ENCODE measurements at places on chromosomes 7 and 10.

GRCh38 chr10:17787087-17787961 lies 21.8 kb upstream of the MRC1 start:
- no peak for DNase-seq

GRCh38 chr10:130938051-130938450 lies 373.5 kb downstream of the TCERG1L start:
- no peak for DNase-seq

- DNase-seq, result no peak
Measured at GRCh38 chr7:16420329-16420648, 1.0 kb downstream of the CRPPA start.

DNA sequence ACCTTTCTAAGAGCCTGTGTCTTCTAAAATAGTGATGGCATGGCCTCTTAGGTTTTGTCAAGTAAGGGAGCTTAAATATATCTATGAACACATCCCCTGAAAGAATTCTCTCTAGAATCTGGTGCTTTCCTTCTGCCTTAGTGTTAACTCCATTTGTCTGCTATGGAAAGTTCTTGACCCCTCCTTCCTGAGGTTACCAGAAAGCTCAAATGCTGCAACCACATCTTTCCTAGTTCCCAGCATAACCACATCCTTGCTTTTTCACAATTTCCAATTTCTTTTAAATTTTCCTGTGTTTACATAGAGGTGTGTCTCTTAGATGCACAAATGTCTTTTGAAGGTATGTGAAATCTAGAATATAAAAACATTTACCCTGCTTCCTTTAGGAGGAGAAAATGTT lies 16.4 kb upstream of the GSDME start:
- no peak for DNase-seq

DNA sequence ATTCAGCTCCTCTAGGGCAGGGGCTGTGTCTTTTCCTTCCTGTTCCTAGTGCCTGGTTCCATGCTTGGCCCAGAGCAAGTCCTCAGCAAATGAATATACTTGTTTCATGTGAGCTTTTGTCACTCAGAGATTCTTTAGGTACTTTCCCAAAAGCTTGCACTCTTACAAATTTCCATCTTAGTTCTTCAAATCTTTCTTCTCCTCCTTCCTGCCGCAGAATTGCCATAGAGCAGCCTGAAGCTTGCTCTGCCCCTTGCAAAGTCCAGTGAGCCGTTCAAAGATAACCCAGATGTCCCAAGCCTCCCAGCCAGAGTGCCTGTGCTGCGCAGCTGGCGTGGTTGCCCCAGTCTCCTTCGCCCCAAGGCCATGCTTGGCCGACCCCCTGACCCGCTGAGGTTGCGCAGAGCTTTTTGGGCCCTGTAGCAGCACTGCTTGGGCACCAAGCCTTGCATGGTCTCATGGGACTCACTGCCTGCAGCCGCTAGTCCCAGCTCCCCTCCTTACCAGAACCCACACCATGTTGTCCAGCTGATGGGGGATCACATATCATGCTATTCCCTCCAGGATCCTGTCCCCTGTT lies 20.7 kb downstream of the CHST3 start:
- DNase-seq, result no peak

DNA sequence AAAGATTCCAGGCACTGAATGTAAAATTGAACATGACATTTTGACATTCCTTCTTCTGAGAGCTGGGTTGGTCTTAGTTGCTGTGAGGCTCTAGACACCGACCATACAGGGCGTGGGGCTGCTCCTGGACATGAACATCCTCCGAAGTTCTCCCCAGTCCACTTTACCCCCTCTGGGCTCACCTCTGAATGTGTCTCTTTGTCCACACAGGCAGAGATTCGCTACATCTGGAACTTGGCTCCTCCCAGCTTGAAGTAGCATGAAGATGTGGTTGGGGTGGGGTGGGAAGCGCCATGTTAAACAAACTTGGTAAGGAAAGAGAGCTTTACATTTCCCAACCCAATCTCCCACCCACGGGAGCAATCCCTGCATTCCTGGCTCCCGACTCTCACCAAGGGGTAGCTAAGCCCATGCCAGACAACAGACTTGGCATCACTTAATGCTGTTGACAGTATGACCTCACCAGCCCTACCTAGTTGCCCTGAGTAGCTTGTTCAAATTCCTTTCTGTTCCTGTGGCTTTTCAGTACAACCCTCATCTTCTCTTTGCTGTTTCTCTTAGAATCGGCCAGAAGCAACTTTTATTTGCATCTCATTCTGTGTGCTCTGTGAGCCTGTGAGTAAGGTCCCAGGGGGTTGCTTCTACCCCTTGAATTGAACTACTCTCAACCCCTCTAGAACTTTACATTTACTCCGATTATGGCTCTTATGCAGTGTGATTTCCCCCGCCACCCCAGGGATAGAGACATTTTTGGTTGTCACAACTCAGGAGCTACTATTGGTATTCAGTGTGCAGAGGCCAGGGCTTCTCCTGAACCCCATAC lies 211.4 kb downstream of the SEC23IP start:
- no peak for DNase-seq

DNA sequence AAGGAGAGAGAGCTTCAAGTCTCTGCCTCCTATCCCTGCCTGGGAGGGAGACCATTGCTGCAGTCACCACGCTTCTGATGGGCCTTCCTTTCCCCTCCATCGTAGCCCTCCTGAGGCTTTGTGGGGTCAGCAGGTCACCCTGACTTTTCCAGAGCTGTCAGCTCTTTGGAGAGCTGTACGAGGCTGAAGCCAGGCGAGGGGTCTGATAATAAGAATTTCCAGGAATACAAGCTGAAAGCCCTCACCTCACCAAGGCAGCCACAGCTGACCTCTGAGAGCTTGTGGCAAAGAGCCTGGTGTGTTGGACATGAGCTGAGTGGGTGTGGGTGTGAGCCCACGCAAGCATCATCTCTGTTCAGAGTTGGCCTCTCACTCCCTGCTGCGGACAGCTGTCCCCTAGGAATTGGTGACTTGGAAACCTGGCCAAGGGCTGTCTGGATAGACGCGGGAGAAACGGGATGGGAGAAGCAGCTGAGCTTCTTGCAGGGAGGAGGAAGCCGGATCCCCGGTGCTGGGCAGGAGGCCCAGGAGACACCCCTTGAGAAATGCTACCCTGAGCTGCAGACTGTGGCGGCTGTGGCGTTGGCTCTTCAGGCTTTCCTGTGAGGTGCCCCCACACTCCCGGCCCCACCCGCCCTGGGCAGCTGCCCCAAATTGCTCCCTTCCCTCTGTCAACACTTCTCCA lies 122.1 kb upstream of the BTBD16 start:
- no peak for DNase-seq

GRCh38 chr10:117663750-117664149 lies 121.2 kb downstream of the EMX2 start:
- DNase-seq, result no peak

DNA sequence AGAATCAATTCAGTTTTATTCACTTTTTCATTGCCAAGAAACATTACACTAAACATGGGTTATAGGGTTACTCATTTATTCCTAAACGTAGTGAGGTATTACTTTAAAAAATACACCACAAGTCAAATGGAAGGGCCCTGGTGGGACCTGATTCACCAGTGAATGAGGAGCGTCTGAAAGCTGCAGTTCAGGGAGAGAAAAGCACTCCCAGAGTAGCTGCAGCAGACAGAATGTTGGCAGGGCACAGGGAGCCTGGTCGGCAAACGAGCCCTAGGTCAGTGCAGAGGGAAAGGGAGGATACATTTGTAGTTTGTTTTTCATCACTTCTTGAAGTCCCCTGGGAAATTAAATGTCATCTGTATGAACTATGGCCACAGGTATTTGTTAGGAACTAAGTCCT lies 361.7 kb upstream of the ETV1 start:
- DNase-seq, result no peak

DNA sequence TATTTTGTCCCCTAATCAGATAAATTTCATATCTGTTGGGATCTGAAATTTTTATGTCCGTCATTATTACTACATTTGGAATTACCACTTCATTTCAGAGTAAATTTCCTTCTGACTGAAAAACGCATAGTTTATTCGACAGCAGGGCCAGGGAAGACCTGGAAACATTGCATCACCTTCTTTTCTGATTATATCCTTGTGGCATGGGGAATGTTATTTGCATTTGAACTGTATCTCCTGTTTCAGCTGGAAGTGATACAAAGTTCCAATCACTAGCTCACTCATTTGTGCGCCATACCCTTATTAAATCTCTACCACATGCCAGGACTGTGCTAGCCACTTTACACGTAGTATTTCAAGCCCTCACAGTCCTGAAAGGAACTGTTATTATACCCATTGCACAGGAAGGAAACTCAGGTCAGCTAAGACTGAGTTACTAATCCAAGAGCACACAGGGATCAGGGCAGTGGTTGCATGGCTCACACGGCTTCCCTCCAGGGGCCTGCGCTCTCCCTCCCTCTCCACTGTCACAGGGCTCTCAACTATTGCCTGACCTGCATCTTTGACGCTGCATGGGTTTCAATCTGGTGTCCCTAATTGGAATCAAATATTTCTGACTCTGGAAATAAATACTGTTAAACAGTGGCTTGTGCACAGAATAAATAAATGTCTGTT lies 84.4 kb upstream of the NANOS1 start:
- no peak for DNase-seq

DNA sequence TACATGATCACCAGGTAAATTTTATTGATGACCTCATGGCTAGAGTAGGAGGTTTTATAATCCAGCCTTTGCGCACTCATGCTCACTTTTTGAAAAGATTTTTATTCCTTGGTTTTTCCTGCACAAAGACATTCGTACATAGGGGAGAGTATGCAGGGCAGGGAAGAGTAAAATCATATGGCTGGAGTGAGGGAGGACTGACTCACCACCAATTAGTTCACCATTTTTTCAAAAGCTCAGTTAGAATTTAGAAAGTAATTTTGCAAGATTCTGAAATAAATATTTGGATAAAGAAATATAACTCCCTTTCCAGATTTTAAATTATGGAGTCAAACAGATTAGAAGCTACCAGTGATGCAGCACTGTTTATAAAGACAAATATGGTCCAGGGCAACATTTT lies 111.9 kb downstream of the SEMA3D start:
- no peak for DNase-seq

DNA sequence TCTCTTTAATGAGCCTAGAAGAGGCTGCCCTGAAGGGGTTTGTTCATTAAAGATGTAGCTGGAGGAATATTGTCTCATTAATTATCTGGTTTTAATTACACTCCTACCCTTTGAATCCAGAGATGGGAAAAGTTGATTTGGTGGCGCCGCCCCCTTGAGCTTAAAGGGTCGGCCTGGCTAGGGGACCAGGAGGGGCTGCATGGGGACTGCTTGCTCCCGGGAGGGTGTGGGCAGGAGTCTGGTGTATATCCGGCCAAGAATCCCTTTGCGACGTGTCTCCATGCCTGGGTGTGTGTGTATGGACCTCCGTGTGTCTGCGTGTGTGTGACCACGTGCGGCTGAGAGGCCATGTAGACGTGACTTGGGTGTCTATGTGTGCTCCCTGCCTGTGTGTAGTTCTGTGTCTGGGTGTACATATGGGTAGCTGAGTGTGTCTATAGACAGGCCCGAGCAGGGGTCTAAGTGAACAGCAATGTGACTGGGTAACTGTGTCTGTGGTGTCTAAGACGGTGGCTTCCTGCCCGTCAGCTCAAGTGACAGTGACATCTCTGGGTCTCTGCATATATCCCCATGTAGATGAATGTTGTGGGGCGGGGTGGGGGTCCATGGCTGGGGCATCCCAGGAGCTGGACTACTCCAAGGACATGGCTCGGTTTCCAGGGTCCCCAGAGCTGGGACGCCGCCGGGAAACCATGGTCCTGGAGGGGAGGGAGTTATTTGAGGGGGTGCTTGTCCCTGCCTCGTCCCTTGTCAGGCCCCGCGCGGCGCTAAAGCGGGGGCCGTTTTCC lies 10.7 kb downstream of the LBX1 start:
- no peak for DNase-seq

GRCh38 chr7:35771776-35772175 lies 29.1 kb upstream of the SEPTIN7 start:
- DNase-seq, result no peak

DNA sequence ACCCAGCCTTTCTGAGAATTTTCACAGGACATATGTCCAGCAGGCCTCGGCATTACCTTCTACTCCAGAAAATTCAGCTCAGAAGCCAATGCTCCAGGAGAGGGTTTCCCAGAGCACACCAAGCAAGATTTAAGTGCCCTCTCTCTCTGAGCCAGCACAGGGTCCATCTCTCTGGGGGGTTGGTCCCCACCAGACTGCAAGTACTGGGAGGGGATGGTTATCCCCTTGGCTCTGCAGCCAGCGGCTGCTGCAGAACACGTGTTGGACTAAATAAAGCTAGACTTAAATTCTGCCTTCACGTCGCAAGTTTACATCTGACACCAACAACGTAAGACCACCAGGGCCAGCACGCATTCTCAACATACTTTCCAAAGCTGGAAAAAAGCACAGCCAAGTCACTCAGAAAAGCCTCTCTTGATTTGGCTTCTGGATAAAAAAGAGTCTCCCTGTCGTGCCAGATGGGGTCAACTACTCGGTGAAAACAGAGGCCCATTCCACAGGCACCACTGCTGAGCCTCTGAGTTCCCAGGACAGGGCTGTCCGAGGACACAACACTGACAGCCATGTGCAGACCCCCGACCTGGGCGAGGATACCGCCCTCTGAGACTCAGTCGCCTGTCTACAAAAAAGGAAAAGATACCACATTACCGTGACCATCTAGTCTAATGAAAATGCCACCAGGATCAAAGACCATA lies 77.3 kb downstream of the CTBP2 start:
- DNase-seq, result no peak

GRCh38 chr10:77422491-77423338 lies 214.9 kb downstream of the KCNMA1 start:
- DNase-seq, result no peak

DNA sequence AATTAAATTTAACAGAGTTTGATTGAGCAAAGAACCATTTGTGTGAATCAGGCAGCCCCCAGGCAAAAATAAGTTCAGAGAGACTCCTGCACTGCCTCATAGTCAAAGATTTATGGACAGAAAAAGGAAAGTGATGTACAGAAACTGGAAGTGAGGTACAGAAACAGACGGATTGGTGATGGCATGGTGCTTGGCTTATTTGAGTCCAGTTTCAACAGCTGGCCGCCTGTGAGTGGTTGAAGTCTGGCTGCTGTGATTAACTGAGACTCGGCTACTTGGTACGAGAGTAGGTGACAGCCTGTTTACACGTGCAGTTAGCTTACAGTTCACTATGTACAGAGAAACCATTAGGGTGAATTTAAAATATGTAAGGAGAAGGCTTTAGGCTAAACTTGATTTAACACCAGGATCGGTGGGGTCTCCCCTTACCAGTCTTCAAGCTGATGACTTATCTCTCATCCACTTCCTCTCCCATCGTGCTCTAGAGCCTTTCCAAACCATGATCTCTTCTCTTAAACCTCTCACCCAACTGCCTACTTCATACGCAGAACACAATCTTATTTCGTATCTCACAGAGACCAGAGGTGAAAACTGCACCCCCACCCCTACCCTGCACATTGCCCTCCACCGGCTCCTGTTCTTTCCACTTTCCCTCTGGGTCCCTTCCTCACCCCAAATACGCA lies 5.0 kb upstream of the MSMB start:
- DNase-seq, result no peak

DNA sequence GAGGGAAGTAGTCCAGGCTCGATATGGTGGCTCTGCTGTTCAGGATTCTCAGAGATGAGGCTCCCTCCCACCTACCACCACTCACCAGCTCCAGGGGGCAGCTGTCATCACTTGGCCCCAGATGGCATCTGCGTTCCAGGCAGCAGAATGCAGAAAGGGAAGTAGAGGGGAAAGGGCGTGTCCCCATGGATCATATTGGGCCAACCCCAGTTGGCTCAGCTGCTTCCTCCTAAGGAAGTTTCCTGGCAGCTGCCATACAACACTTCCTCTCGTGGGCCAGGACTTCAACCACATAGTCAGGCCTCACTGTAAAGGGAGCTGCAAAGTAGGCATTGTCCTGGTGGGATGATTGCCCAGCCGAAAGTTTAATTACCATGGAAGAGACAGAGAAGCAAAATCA lies 1.6 kb upstream of the TEX36 start:
- DNase-seq, result no peak

- DNase-seq, result no peak
Measured at GRCh38 chr7:149806726-149807125, 31.4 kb upstream of the ZNF862 start.
